ENCODE measurements at places on chromosomes 11 and 22. TPM values are rescaled to one million over a fixed set of nuclear protein-coding genes. Genes with fewer than 3 reads are reported as not detected.

DNA sequence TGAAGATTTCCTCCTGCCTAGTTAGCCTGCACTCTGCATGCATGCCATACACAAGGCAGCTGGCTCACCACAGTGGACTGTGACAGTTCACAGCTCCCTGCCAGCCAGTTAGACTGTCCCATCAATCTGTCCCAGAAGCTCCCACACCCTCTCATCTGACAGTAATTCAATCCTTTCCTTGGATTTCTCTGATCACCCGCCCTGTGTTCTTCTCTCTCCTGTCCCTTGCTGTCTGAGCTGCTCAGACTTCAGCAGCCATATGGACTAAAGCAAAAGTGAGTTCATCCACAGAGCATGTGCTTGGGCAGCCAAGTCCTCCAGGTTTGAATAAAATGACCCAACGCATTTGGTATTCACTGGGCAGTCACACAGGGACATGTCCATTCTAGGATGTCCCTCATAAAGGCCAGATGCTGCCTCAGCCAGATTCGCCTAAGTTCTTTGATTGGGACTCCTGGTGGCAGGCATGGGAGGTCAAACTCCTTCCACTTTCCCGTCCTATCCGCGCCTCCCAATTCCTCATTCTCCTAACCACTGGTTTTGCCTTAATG, 54.5 kb upstream of the ZBTB44 start:
- DNase-seq: no peak

DNA sequence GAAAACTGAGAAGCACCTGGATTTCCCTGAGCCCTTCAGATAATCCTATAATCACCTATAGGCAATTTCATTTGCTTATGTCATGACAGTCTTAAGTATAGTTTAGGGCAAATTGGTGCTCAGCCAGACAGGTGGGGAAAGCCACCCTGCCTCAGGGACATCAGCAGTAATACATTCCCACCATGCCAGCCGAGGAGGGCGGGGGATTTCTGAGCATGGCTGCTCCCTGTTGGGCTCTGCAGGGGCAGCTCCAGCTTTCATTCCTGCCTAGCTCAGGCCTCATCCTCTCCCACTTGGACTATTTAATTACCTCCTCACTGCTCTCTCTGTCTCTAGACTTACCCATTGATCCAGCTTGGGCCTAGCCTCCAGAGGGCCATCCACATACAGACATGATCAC, 9.0 kb upstream of the DRD2 start:
- no peak for DNase-seq

DNA sequence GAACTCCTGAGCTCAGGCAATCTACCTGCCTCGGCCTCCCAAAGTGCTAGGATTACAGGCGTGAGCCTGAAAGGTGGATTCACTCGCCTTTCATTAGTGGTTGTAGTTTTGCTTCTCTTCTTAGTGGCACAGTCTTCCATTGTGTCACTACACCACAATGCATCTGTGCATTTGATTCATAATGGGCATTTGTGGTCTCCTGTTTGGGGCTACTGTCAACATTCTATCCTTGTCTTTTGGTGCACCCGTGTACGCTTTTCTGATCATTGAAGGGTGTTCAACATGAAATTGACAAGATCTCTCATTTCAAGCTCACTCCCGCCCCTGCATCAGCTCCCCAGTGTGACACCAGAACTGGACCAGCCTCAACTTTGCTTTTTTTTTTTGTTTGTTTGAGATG, 2.0 kb upstream of the SYT12 start:
- DNase-seq: no peak

DNA sequence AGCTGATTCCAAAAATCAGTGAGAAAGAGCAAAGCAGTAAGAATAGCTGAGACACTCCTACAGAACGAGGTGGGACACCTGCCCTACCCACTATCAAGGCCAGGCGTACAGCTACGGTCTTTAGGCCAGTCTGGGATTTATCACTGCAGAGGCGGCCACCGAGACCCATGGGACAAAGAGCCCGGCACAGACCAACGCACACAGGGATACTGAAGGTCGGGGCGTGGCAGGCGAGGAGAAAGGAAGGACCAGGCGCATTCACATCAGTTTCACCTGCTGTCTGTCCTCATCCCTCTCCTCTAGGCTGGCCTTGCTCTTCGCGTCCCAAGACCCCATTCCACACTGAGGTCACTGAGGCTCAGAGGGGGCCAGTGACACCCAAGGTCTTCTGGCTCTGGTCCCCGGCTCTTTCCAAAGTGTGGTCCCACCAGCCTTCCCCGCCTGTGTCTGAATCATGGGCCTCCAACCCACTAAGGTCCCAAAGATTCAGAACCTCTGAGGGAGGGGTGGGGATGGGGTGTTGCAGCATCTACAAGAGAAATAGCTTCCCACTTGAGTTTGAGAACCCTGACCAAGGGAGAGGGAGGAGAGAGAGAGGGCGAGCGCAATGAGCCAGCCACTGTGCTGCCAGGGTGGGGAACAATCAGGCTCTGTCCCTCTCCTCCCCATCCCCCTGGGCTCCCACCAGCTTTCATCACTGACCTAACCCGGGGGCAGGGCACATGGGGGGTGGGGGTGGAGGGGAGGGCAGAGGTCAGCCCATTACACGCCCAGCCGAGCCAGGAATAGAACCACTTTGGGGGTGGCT, 7.2 kb upstream of the PICK1 start:
- no peak for DNase-seq

DNA sequence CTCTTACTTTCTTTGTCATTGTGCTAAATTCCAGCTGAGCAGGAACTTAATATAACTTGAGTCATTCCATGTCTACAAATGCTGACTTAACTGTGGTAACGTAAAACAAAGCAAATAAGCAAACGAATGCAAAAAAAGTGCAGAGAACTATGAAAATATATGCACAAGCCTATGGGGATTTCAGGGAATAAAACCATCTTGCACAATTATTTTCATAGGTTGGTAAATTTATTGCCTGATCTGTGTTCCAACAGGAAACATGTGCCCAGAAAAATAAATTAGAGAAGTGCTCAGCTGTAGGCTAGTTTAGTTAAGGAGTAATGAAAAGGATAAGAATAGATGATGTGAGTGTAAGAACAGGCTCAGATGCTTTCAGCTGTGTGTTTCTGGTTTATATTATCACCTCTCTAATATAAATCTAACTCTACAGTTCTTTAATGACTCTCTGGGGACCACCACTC, 1169.3 kb downstream of the LRRC4C start:
- DNase-seq: no peak

GNG3 gene
- not detected for total RNA-seq

DNA sequence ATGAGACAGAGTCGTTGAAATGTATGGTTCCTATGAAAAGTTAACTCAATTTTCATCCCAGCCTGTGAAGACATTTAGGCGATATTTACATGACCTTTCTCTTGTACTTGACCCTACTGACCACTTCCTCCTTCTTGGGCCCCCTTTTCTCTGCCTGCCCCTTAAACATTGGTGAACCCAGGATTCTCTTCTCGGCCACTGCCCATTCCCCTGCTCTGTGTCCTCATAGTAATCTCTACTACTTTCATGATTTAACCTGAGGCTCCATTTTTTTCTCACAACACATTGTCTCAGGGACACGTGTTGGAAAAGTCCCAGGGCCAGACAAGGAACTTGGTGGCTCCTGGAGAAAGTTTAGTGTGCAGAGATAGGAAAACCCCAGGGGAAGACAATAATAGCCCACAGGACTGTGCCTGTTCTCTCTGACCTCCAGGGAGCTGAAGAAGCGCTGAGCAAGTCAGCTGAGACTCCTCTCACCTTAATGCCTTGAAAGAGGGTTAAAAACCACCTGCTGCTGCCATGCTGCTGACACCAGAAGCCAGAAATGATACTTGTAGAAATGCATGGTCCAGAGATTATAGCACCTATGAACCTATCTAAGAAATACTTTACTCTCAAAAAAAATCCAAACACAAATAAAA, 42.5 kb upstream of the SPATA19 start:
- DNase-seq: no peak

DNA sequence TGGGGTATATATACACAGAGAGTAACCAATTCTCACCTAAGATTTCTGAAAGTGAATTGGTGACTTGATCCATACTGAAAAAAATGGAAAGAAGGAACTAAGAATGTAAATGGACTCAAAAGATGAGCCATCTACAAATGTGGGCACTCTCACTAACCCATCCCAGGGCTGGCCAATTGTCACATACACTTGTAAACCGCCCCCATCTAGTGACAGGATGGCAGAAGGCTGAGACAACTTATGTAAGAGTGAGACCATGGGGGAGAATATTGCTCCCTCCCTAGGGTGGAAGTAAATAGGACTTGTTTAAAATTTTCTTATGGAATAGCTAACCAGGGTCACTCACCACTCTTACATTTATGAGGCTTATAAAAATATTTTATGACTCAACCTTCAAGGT, 377.1 kb upstream of the ISX start:
- DNase-seq: no peak

SCUBE1 gene
- not detected for total RNA-seq

SLC5A12 gene
- not detected for total RNA-seq

DNA sequence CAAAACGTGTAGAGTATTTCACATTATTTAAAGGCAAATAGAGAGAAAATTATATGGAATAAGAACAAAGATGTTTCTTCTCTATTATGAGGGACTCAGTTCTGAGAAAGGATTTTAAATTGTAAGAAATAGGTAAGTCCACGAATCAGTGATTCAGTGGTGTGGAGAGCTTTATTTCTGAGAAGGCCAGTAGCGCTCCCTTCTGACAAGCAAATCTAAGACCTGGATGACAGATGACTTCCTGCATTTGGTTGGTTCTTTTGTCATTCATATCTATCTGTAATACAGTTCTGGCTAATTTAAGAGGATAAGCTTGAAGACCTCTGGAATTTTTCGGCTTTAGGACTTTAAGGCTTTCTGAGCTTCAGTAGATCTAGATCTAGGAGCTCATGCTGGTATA, 7.0 kb downstream of the CD3E start:
- no peak for DNase-seq

CYB5R2 gene
- 2.8 TPM for total RNA-seq

GRCh38 chr11:36388071-36388470, 92.0 kb downstream of the PRR5L start:
- no peak for DNase-seq

GRCh38 chr11:45146072-45147016, at the start of gene PRDM11:
TSS of gene PRDM11 (plus strand) at chr11:45146639. CDS start at chr11:45181767, 35,128 bp downstream.
- peak; percentile 22 for DNase-seq

SLC35E4 gene
- total RNA-seq: 8.3 TPM

TMPRSS13 gene
- 1.5 TPM for total RNA-seq

- DNase-seq: no peak
Measured at GRCh38 chr11:67054346-67054835, 2.3 kb upstream of the RHOD start.

GRCh38 chr11:118910309-118911112, 15.2 kb downstream of the BCL9L start:
- no peak for DNase-seq

- DNase-seq: no peak
Measured at GRCh38 chr11:32991898-32992297, 23.8 kb upstream of the DEPDC7 start.

APOA4 gene
- total RNA-seq: not detected

- no peak for DNase-seq
Measured at GRCh38 chr11:11076276-11076675, 218.4 kb upstream of the ZBED5 start.

CALCA gene
- not detected for total RNA-seq

UPB1 gene
- 0.21 TPM for total RNA-seq

GRCh38 chr11:129691142-129691541, 124.5 kb upstream of the TMEM45B start:
- no peak for DNase-seq

SHISAL1 gene
- total RNA-seq: not detected

- DNase-seq: no peak
Measured at GRCh38 chr11:9525116-9525515, 48.4 kb upstream of the WEE1 start.

MYBPC3 gene
- total RNA-seq: not detected

GRCh38 chr11:79182794-79183193, 258.0 kb downstream of the TENM4 start:
- no peak for DNase-seq

DNA sequence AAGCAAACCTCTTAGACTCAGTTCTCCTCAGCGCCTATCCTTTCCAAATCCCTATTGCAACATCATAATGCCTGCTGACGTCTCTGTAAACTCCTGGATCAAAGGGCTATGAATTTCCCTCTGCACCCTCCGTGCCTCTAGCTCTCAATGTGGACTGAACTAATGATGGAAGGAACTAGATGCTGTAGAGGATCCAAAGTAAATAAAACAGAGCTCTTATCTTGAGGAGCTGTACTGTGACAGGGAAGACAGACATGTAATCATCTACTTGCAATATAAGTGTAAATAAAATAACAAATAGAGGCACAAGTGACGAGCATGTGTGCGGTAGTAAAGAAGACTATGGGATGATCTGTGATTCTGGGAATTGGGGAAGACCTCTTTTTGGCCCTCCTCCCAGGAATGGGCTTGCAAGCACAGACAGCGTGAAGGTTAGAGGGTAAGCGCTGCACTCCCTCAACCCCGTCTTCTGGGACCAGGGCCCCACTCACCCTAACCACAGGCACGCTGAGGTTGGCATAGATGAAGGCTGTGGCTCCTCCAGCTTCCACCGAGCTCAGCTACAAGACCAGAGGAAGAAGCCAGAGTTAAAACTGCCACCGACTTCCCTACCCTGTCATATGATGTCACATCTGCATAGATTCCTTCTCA, 42.2 kb downstream of the P4HA3 start:
- DNase-seq: no peak

GRCh38 chr11:76510060-76511047, 65.5 kb downstream of the EMSY start:
- DNase-seq: no peak

DNA sequence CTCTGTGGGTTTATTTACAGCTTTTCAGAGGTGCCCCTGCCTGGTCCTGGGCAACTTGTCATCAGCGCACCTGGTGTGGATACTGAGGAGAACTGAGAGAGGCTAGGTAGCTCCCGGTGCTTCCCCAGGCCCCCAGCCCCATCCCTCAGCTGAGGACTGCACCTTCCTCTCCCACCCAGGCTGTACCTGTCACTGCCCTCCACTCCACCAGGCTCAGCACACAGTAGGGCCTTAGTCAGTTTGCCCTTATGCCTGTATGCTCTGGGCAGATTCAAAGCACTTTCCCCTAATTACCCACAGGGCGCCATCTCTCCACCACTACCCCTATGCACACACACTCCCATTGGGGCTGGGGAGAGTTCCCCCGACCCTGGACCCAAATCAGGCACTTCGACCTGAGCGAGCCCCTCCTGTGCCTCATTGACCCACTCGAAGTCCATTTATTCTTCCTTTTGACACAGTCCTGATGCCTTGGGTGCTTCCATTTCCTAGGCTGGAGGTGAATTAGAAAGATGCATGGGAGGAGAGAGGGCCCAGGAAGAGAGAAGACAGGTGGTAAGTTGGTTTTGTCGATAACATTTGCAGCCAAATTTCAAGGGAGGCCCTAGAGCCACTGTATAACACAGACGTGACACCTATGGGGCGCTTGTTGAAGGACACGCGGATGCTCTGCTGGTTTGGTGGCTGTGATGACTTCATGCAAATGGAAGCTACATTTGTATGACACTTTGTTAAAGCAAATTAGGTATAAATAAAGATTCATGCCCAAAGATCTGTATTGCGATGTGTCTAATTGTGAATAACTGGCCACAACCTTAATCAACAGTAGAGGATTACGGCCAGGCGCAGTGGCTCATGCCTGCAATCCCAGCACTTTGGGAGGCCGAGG, 13.8 kb upstream of the PICK1 start:
- no peak for DNase-seq
